ENCODE measurements at places on chromosomes 2 and 18.

DNA sequence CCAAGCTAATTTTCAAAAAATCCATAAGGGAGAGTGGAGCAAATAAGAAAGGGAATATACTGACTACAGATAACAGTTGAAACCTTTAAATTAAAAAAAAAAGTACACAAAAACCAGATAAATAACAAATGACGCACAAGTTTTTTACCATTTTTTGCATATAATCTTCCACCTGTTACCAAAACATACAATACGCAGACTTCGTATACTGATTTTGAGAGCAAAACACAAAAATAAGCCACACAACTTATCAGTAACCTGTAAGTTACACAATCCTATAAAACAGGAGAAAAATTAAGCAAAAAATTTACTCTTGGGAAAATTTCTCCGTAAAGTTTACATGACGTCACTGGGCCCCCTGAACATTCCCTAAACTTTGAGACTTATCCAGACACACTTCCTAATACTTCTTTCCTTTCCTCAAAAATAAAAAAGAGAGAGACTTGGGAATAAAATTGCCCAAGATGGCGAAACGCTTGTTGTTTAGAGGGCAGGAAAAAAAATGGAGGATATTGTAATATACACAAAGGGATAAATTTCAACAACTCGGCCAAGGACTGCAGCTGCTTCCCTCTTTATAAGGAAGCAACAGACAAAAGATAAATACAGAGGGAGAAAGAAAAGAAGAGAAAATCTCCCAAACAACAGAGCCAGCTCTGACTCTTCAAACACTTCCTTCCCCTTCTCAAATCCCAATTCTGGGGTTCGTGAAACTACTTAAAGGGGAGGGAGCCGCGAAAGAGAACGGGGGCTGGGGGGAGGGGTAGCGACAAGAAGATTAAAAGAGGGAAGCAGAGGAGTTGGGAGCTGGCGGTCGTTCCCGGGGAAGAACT is 1.6 kb downstream of the BAZ2B start:
- DNase-seq = no peak

DNA sequence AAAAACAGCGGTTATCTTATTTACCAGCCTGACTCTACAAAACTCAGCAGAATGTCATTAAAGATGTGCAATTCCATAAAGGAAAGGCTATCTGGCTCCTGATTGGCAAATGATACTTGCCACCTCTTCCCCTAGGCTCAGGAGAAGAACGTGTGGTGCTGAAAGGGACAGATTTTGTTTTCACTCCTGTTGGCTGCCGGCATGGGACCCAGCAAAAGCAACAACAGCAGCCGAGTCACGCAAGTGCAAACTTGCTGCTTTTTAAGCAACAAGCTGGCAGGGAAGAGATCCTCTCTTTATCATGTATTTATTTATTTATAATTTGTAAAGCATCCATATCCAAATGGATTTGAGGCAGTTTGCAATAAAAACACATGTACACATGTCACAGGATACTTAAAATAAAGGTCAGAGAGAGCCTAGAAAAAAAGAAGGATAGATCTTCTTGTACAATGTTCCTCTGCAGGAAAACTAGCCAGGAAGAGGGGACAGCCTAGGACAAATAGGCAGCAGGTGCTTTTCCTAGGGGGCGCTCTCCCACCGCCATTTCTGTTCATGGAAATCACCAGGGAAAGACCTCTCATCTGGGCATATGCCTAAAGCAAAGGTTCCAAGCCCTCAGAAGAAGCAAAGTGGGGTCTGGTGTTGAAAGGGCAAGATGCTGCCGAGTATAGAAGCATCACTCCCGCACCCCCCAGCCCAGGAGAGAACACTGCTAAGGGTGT is 799.3 kb downstream of the BCL11A start:
- DNase-seq = no peak

GRCh38 chr2:28633204-28633603 is 118.4 kb upstream of the PPP1CB start:
- DNase-seq = no peak

GRCh38 chr2:173860566-173860965 is 104.6 kb downstream of the SP3 start:
- DNase-seq = no peak

DNA sequence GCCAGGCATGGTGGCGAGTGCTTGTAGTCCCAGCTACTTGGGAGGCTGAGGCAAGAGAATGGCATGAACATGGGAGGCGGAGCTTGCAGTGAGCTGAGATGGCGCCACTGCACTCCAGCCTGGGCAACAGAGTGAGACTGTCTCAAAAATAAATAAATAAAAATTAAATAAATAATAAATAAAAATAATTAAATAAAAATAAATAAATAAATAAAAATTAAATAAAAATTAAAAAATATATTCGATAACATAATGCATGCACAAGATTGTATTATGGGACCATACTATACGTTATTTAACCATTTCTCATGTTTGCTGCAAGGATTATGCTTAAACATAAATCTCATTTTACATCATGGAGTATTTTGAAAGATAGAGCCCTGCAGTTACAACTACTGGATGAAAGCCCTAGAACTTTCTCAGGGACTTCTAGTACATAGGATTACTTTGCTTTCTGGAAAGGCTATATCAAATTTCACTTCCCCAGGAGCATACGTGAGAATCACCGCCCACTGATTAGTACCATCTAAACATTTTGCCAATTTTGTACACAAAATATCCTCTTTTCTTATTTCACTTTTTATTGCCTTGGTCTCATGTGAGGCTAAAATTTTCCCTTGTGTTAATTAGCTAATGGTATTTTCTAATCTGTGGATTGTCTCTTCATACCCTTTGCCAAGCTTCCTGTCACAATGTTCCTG is 234.3 kb upstream of the LYPD1 start:
- no peak for DNase-seq

DNA sequence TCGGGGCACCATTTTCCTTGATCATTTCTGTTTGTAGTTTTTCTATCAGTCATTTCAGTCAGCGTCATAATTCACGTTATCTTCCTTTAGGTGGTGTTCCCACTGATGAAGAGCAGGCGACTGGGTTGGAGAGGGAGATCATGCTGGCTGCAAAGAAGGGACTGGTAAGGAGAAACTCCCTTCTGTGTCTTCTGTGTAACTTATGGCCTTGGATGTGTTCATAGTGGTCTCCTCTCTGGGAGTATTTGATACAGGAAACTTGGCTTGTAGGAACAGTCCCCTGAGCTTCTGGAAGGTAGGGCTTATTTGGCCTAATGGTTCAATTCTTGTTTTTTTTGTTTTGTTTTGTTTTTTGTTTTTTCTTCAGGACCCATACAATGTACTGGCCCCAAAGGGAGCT is 1.1 kb downstream of the COX5B start:
- no peak for DNase-seq

- DNase-seq = no peak
Observed at GRCh38 chr2:11023326-11024258, 111.9 kb downstream of the KCNF1 start.

- DNase-seq = no peak
Observed at GRCh38 chr18:74654638-74655037, 57.0 kb downstream of the ZNF407 start.

DNA sequence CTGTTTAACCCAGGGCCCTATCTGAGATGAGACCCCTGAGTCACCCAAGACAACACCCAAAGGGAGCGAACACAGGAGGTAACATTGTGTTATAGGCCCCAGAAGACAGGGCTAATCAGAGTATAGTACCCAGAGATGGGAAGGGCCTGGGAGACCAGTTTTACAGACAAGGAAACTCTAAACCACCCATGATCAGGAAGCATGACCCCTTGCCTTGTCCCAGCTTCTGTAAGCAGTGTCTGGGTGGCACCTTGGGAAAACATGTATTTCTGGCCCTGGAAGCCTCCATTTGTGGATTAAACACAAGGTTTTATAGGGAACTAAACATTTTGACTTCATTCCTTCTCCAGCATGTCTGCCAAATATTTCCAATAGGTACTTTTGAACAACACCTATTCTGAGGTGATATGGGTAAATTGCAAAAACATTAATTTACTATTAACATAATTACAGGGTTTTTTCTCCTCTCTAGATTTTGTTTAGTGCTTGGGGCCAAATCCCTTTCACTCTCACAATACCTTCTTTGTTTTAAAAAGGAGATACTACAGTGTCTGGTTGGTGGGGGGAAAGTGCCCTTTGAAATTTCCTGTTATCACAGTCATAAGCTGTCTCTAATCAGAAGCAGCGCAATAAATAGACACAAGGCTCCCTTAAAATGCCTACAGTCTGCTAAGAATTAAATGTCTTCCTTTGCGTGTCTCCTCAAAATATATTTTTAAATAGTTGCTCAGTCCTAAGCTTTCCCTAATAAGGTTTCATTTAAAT is 341.1 kb downstream of the BCL11A start:
- no peak for DNase-seq

DNA sequence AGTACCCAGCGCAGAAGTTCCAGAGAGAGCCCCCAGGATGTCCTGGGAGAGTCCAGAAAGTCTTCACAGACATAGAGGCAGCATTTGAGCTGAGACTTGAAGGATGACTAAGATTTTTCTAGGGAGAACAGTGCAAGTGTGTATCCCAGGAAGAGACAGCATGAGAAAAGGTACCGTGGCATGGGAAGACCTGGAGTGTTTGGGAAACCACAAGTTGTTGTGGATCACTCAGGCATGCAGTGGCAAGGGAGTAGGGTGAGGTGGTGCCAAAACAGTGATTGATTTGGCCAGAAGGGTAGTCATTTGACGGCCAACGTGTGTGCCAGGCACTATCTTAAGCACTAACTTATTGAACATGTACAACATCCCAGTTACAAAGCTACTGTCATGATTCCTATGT is 24.5 kb upstream of the KCNK3 start:
- no peak for DNase-seq

DNA sequence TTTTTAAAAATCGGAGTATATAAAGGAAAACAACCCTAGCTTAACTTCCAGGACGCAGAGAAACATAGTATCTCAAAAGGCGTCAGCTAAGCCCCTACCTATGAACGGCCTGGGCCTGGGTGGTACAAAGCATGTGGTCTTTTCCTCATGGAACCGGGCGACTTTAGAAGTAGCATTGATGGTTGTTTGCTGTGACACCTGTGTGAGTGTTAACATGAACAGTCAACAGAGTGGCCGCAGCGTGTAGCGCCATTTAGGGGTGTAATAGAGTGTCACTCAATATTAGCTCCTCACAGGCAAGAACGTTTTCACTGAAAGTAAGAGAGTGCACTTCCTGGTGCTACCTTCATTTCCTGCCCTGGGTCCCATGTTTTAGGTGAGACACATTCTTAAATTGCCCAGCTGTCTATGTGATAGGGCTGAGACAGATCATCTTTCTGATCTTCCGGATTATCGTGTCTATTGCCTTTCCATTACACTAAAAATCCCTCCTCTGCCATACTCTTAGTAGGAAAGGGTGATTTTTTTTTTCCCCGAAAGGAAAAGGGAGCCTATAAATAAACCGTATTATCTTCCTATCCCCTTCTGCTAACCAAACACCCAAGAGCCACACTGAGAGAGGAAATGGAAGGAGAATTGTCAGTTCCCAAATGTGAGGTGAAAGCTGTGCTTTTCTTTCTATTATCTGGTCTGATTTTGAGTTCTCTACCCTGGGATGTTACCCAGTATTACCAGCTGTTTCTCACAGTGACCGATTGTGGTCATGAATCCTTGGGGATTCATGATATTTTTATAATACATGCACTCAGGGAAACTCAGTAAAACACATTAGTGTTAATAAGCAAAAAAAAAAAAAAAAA is 1.3 kb downstream of the GORASP2 start:
- peak; percentile 79 for DNase-seq

- no peak for DNase-seq
Observed at GRCh38 chr2:67277450-67277849, 119.7 kb upstream of the ETAA1 start.

GRCh38 chr2:191866675-191867506 is 20.0 kb upstream of the CAVIN2 start:
- DNase-seq = no peak

DNA sequence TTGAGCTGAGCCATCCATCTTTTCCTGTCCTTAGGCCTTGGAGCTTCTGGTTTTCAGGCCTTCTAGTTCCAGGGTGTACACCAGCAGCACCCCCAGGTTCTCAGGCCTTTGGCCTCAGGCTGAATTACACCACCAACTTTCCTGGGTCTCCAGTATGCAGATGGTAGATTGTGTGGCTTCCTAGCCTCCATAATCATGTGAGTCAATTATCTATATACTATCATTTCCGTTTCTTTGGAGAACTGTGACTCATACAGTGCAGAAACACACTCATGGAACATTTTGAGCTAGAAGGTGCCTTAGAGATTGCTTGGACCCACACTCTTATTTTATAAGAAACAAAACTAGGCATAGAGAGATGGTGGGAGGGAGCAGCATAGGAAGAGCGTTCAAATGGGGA is 167.4 kb downstream of the NCK2 start:
- peak; percentile 34 for DNase-seq

DNA sequence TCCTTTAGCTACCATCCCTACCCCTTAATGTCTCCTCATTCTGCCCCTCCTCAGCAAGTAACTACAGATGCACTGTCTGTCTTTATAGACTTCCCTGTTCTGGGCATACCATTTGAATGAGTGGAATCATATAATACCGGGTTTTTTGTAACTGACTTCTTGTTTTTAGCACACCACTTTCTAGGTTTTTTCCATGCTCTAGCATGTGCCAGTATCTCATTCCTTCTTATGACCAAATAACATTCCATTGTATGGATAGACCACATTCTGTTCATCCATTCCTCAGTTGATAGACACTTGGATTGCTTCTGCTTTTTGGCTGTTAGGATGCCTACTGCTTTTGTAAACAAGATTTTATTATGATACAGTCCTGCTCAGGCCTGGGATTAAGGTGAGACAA is 154.7 kb downstream of the TSN start:
- DNase-seq = no peak

DNA sequence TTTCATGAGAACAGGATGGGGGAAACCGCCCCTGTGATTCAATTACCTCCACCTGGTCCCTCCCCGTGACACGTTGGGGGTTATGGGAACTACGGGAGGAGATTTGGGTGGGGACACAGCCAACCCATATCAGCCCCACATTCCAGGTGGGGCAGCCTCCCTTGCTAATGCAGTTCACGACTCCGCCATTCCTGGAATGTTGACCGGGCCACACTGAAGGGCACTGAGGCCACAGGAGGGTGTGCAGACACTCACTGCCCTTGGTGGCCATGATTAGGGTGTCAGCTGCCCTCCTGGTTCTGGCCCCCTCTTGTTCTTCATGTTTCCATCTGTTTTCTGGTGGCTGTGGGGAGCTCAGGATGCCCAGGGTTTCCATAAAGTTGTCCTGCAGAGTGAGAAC is 176.3 kb downstream of the TWIST2 start:
- no peak for DNase-seq

GRCh38 chr2:146661473-146662096 is 1183.2 kb upstream of the ACVR2A start:
- DNase-seq = no peak
